Daoy (cell line): ENCODE measurements at places on chromosomes 7 and 10. TPM values are rescaled to one million over a fixed set of nuclear protein-coding genes. Genes with fewer than 3 reads are reported as not detected.
A peak's percentile ranks its signal among the peaks of the same experiment; 100 is the strongest.

HMX2 gene
- 1.1 and 1.3 TPM in 2 replicates for total RNA-seq

ZNF488 gene
- total RNA-seq: 0.97 and 1.1 TPM in 2 replicates

SYNPO2L gene
- not detected in 2 replicates for total RNA-seq

RAB19 gene
- not detected in 2 replicates for total RNA-seq

NUTM2D gene
- 0.86 and 1.6 TPM in 2 replicates for total RNA-seq

DBNL gene
- 183 and 191 TPM in 2 replicates for total RNA-seq

TPST1 gene
- 73.3 and 87.1 TPM in 2 replicates for total RNA-seq

PKD2L1 gene
- not detected in 2 replicates for total RNA-seq

ECHDC3 gene
- 7.9 TPM in 2 replicates for total RNA-seq

DNA sequence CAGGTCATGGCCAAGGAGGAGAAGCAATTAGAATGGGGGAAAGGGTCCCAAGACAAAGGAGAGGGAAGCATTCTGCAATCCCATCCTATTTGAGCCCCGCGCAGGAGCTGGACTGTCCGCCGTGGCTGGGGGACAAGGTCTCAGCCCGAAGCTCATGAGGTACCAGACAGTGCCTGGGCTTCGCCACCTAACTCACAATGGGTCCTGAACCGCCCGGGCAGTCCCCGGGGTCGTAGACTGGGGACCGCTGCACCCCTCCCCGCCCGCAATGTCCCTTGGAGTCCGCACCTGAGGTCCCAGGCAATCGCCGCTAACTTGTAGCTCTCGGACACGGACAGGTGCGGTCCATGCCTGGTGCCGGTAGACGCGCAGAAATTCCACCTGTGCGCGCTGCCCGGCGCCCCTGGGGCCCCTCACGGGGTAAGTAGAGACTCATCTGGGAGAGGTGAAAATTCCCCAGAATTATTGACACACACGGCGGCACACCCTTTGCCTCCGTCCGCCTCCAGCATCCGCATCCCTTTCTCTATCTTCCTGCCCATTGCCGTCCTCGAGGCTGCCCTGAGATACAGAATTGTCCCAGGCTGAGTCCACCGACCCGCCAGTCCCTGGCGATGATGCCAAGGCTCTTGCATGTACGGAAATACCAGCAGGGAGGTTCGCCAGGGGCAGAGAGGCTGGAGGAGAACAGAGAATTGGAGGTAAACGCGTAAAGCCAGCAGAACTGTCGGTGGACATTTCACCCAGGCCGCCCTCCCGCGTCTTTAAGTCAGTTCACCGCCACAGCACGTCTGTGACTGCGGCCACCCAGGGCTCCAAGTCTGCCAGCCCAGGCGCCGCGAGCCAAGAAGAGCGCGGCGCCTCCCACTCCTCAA lies 1.8 kb downstream of the CHRM2 start:
- peak; percentile 25 for DNase-seq

GRCh38 chr7:84548366-84549365 lies 354.1 kb upstream of the SEMA3A start:
- DNase-seq: peak; percentile 75

- peak; percentile 9 for DNase-seq
Measured at GRCh38 chr10:35384265-35384868, 48.1 kb downstream of the CCNY start.

DNA sequence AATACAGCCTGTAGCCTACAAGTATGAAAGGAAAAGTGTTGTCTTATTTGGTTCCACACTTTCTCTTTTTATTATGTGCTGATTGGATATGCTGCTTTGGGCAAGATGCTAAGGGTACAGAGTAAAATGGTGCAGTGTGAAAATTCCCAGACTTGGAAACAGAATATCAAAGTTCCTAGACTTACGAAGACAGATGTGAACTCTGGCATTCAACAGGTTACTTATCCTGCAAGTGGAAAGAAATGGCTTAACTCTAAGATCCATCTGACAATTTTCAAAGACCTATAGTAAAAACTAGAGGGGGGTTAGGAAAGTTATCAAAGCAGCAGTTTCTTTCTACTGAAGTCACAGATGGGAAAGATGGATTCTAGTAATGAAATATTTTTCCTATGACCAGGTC lies 24.1 kb downstream of the CUTC start:
- no peak for DNase-seq

GRCh38 chr10:118804262-118804773 lies 49.5 kb upstream of the CACUL1 start:
- DNase-seq: no peak

GRCh38 chr10:69499726-69500689 lies 48.7 kb downstream of the TSPAN15 start:
- no peak for DNase-seq

- DNase-seq: no peak
Measured at GRCh38 chr10:10959666-10960065, 58.0 kb upstream of the CELF2 start.

GRCh38 chr10:80411267-80411668 lies 2.9 kb downstream of the PRXL2A start:
- DNase-seq: peak; percentile 30

- DNase-seq: no peak
Measured at GRCh38 chr7:103130901-103131624, 17.8 kb downstream of the NAPEPLD start.

DNA sequence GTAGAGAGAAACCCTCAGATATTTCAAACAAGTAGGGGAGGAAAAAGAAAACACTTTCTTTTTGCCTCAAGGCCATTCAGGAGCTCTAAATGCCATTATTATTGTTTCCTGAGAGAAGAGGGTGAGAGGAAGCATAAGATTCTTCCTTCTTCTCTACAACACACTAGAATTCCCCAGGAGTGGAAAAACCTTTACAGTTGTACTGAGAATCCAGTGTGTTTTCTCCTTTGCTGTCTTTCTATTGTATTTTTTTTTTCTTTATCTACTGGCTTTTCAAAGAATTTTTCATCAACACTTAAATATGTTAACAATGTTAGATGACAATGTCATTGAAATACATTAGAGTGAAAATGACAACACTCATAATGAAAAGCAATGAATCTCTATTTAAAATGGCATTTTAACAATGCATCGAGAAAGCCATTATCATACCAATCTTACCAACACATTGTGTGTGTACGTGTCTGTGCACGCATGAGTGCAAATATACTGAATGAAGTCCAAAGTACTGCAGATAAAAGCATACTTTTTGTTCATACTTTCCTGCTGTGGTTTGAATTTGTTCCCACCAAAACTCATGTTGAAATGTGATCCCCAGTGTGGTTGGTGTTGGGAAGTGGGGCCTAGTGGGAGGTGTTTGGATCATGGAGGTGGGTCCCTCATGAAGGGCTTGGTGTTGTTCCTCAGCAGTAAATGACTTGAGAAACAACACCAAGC lies 24.2 kb upstream of the MACC1 start:
- DNase-seq: peak; percentile 98

DNA sequence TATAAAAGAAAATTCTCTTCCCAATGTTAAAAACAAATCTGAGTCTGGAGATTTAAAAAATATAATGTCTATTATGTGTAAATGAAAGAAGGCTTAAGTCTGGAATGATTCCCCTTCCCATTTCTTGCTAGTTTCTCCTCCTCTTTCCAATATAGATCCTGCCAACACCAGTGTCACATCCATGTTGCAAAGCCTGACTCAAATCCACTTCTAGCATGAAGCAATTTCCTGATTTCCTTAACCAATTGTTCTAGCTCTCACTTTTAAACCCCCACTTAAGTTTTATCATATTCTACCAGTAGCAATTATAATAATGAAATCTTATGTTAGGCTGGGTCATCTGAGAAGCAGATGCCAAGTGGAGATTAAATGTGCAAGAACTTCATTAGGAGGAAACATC lies 100.1 kb upstream of the SEC61G start:
- DNase-seq: no peak

GRCh38 chr7:116977172-116977571 lies 23.9 kb downstream of the ST7 start:
- DNase-seq: no peak

GRCh38 chr7:116354171-116354545 lies 143.8 kb downstream of the TES start:
- DNase-seq: peak; percentile 68

- peak; percentile 89 for DNase-seq
Measured at GRCh38 chr7:128909625-128910568, 612 bp downstream of the KCP start.

DNA sequence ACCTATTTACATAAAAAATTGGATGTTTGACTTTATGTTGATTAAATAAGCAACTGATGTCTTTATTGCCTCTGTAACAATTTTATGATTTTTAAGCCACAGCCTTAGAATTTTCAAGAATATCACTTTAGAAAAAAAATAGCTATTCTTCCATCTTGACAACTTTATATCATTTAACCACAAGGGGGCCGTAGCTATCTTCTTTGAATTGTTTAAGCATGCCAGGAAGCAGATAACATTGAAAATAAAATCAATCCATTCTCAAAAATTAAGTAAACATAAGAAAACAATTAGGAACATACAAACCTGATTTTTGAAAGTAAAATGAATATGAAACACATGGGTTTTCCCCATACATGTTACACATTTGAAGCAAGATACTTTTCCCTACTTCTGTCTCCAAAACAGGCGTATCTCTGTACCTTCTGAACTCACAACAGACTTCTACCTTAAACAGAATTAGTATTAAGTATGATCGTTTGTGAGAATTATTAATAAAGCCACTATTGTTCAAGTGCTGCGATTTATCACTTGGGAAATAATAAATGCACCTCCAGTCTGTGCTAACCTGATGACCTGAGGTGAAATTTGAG lies 209.0 kb downstream of the CACNA2D1 start:
- DNase-seq: peak; percentile 23

GRCh38 chr10:44382131-44382858 lies 2.6 kb downstream of the CXCL12 start:
- no peak for DNase-seq
